Inflammatory macrophage treated with lipopolysaccharide for 4 hours (primary cell): ENCODE measurements at places on chromosomes 3 and 15.

GRCh38 chr15:91150502-91151160, 50.6 kb downstream of the SV2B start:
- no peak for DNase-seq

DNA sequence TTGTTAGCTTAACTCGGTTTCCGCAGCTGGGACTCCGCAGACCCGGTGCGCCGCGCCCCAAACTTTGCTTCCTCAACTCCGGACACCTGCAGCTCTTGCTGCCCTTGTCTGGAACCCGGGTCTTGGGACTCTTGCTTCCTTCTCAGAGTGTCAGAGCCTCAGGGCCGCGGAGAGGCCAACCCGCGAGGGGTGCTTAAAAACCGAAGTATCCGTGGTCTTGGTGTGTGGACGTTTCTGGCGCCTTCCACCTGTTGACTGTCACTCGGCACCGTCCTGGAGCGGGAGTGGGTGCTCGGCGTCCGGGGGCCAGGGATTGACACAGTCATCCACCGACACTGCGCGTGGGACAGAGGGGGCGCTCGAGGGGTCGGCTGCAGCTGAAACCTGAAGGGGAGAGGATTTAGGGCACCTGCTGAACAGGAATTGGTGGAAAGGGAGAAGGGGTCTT, 386 bp downstream of the SQOR start:
- peak; percentile 63 for DNase-seq

DNA sequence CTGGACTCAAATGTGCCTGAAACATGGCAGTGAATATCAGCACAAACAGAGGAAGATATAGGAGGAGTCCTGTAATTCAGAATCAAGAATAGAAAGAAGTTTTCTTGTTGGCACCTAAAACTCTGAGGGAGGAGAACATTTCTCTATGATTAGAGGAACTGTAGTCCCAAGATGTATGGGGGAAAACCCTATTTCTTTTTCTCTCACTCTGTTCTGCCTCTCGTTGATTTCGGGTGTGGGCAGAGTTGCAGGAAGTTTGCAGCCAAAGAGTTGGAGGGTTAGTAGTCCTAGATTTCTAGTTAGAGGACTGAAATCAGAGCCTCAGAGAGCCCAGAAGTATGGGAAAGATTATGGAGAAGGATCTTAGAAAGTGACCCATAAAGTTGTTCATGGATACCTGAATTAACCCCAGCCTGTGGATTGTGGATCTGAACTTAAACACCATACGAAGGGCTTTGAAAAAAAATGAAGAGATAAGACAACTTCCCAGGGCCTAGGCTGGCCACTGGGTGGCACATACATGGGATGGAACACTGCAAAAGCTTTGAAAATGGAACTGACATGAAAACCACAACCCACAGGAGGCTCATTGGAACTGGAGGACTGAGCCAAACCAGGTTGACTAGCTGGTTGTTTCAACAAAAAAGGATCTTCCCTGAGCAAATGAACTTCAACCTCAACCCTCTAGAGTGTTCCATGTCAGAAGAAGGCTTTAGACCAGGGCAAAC, 34.6 kb downstream of the FMN1 start:
- DNase-seq, result peak; percentile 78

DNA sequence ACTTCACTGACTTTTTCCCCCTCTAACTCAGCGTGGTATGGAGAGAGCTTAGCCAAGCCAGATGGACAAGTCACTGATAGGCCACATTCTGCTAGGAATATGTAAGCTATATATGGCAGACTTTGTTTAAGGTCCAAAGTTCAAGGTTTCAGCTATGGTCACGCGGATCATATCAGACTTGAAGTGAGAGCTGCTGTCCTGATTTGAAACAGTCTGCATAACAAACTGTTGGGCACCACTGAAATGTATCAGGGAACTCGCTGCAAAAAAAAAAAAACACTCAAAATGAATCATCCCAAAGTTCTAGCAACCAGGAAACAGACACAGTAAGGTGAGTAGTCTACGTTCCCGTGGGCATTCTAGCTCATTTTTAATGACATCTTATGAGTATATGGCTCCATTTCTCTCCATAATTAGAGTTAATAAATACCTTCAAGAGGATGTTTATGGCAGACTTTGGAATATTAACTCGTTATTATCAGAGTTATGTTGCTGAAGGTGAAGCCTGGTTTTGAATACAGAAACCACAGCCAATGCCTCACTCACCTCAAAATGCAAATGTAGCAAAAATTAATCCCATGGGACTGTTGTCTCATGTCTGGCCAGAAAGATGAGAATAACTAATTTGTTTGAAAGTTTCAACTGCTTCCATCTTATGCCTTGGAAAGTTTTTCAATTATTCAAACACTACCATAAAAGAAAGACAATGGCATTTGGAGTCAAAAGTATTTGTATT, 12.3 kb downstream of the DPH3 start:
- no peak for DNase-seq
